Tibial nerve (tissue), 4 donors: ENCODE measurements at places on chromosomes 1 and 21.

DNA sequence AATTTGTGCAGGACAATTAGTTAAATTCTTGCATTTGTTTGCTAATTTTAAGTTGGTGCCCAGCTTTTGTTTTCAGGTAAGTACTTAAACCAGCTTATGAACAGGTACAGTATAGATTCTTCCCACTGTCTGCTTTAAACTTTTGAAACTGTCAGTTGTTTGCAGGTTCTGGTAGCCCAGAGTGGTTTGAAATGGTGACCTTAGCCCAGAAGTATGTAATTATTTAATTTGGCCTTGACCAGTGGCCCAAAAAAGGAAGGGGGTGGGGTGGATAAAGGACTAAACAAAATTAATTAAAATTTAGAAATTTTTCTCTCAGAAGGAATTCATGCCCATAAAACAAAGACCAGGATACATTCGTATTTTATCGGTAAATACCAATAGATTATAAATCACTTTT lies 69.0 kb downstream of the PTBP2 start:
- DNase-seq: no peak

- no peak for DNase-seq
Measured at GRCh38 chr21:42570841-42571387, 57.3 kb downstream of the SLC37A1 start.

GRCh38 chr21:20902998-20903397 lies 95.2 kb upstream of the NCAM2 start:
- no peak for DNase-seq

DNA sequence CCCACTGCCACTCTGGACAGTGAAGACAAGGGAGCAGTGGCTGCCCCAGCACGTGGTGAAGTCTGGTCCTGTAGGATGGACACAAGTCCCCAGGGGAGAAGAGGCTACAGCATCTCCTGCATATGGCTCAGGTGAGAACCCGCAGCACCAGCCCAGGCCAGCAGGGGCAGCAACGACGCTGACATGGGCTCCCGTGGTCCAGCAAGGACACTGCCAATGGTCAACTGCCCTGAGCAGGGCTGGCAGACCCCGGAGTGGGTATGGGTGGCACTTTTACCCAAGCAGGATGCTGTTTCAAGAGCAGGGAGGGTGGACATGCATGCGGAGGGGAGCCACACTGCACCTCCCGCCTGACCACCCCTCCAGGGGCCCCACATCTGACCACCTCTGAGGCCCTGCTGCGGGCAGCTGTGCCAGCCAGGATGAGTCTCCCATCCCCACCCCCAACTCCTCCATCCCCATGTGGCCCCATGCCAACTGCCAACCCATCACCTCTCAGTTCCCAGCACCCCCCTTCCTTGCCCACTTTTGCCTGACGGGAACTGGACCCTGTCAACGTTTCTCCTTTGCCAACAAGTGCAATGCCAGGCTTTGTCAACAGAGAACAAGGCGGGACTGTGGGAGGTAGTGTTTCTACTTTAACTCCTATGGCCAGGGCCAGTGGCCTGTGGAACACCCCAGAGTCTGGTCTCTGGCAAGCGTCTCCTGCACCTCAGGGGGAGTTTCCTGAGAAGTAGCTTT lies 8.6 kb downstream of the MORN1 start:
- no peak for DNase-seq

DNA sequence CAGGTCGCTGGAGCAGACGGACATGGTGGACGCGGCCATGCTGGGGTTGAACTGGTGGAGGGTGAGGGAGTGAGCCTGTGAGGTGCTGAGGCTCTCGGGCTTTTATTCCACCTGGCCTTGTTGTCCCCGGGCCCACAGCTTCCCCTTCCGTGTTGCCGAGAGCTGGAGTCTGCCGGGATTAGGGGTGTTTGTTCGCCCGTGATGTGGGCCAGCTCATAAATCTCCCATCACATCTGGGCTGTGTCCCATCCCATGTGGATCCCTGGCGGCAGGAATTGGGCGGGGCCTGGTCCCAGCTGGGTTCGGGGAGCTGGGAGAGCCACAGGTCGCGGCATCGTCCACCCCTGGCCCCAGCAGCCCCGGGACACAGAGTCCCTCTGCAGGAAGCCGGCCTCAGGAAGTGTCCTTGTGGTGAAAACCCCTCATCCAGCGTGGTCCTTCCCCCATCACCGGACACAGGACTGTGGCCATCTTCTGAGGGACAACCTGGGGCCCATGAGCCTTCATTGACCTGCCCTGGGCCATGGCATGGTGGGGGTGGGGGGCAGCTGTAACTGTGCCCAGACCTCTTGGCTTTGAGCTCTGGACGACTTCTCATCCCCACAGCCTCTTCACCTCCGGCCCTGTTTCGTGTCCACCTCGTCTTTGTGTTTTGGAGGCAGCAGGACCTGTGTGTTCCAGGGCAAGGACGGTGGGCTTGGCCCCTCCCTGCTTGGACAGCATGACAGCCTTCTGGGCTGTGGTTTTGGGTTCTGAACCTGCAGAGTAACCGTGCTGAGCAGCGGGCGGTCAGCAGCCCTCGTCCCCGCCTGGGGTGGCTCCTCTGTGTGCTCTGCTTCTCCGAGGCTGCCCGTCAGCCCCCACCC lies at the start of gene KRTAP10-6:
TSS of gene KRTAP10-6 (minus strand) at position 60 of the 866 bp plus-strand sequence. CDS start at position 39, 21 bp downstream.
- no peak for DNase-seq

DNA sequence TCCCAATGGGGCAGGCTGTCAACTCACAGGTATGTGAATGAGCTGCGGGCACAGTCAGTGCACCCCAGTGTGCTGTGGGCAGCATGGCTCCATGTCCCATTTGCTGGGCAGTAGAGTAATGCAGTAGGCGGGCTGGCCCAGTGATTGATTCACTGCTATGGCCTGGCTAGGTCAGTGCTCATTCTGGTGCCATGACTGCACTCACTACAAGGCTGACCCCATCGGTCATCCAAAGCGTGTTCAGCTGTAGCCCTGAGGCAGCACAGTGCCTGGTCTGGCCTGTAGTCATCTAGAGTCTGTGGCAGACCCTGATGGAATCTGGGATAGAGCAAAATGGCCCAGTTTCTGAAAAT lies 7.4 kb downstream of the HYI start:
- DNase-seq: no peak

GRCh38 chr1:51957618-51958017 lies 32.9 kb downstream of the RAB3B start:
- DNase-seq: no peak

GRCh38 chr1:78690516-78690915 lies 40.9 kb downstream of the IFI44 start:
- DNase-seq: no peak

- DNase-seq: no peak
Measured at GRCh38 chr1:110070671-110071242, at the start of gene ALX3. ALX3 (minus strand) TSS chr1:110070672; CDS start chr1:110070612, 60 bp downstream.

DNA sequence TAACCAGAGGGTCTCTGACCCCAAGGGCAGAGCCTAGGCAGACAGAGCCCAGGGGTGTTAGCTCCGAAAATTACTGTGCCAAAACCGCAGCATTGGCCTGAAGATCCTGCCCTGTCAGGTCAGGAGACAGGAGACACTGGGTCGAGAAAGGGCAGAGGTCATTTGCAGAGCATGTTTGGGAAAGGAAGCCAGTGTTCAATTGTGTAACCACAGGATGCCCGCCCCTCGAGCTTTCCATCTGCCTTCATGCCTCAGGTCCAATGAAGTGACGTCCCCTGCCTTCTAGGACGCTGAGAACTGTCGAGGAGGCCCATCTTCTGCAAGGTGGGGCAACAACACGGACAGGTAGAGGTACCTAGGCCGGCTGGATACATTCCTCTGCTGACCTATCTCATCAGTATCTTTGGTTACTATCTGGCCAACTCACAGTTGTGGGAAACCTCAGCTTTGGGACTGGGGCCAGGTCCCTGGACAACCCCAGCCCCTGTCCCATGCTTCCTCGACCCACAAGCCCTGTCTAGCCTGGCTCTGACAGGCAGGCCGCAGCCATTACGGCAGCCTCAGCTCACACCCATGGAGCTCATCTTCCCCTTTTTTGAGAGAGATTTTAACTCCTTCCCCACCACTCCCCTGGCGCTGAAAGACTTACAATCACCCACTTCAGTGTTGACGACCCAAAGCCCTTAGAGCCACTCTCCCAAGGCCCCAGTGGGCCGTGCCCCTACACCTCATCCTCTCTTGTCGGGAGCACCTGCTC lies 1.3 kb downstream of the ARL8A start:
- DNase-seq: peak; percentile 51

DNA sequence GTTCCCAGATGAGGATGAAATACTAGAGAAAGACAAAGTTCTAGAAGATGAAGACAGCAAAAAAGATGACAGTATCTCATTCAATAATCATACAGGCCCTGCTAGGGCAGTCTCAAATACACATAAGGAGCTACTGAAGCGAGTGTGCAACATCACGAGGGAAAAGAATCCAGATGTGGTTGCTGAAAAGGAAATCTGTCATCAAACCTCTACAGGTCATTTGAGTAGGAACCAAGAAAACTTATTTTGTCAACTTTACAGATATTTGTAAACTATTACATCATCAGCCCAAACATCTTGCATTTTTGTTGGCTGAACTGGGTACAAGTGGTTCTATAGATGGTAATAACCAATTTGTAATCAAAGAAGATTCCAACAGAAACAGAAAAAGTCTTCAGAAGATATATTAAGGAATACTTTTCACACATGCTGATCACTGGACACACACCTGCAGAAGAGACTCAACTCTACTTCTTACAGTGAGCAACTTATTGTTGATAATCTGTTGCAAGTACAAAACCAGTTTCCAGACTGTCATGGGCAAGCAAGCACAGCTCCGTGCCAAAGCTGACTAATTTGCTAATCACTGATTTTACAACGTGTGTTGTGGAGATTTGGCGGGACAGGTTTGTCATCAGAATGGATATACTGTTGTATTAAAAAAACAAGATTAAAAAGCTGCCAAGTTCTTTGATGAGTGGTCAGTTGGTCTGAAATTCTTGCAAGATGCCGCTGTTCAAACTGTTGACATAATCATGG lies 42.1 kb downstream of the TRIM33 start:
- DNase-seq: no peak

DNA sequence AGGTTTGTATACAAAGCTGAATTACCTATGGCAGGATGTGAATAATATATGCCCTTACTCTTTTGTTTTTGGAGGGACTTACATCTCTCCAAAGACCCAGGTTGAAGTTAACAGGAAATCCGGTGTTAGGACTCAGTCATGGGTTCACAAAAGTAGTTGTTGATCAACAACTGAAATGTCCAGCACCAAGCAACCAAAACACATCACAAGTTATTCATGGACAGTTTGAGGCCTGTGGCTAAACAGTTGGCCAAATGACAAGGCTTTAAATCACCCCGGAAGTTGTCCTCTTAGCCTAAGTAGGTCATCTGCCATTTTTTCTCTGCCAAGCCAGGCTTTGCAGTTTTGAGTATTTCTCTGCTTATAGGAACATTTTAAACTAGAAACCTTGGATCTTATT lies 89.9 kb downstream of the CD247 start:
- DNase-seq: no peak

DNA sequence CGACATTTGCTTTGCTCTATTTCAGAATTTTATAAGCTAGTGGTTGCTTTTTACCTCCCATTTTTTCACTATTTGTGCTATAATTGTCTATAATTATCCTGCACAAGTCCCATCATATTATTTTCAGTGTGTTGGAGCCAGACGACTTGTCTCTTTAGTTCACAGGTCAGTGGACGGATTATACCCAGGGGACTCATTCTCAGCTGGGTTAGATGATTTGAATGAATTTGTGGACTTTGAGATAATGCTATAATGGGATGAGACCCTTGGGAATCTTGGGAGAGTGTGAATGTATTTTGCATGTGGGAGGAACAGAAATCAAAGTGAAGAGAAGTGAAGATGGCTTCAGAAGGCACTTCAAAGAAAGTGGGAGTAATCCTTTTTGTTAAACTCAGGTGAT lies 31.5 kb upstream of the KCNK1 start:
- DNase-seq: no peak

GRCh38 chr1:9466780-9467758 lies 72.2 kb upstream of the SLC25A33 start:
- DNase-seq: no peak

DNA sequence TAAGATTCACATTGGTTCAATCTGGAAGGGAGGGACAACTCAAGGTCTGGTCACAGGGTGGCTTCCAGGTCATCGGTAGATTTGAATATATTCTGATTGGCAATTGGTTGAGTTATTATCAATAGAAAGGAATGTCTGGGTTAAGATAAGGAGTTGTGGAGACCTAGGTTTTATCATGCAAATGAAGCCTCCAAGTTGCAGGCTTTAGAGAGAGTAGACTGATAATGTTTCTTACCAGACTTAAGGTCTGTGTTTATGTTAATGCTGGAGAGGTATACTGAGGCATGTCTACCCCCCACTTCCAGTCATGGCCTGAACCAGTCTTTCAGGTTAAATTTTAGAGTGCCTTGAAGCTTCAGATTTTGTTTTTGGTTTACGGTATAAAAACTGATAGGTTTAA lies 29.7 kb downstream of the USP25 start:
- no peak for DNase-seq

DNA sequence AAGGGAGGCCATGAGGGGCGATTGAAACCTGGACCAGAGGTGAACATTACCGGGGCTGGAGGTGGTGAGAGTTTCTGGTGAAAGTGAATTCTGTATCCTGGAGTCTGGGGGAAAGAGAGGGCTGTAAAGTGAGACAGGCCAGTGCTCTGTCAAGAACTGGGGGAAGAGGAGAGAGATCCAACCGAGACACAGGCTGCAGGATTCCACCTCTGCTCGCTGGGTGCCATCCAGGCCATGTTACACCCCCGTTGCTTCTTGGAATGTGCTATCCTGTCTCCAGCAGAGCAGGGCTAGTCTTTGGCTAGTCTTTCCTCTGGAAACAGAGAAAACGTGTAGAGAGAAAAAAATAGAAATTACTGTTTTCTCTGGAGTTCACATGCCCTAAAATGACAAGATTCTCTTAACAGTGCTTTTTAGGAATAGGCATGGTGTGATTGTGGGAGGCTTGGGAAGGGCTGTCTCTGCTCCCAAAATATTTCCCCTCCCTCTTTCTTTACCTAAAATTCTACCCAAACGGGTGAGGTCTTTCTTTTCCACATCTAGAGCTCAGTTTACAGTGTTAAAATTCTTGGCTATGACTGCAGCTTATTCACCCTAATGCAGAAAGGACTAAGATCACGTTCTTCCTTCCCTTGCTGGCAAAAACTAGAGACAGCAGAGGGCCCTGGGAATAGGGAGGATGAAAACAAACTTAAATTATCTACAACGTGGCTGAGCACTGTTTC lies 16.5 kb upstream of the OVAAL start:
- DNase-seq: no peak

- DNase-seq: no peak
Measured at GRCh38 chr1:234617986-234618736, 8.2 kb upstream of the IRF2BP2 start.

- no peak for DNase-seq
Measured at GRCh38 chr1:54481201-54481884, 66.7 kb upstream of the ACOT11 start.

GRCh38 chr1:26771643-26772321 lies 16.0 kb upstream of the PIGV start:
- DNase-seq: no peak

GRCh38 chr1:76713535-76713934 lies 153.7 kb upstream of the ST6GALNAC5 start:
- DNase-seq: no peak

DNA sequence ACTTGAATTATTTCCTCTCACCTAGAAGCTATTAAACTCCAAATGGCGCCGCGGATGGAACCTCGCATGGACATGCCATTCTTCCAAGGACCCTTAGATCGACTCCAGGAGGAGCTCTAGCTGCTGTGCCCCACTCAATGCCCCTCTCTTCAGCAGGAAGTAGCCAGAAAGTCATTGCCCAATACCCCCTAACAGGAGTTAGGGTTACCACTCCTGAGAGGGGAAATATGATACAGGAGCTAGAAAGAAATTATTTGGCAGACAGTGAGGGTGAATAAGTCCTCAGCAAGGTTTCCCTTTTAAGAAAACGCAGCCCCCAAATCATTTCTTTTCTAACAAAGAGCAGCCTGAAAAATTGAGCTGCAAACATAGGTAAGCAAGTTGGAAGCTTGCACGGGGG lies 28.6 kb downstream of the TFB2M start:
- no peak for DNase-seq

- no peak for DNase-seq
Measured at GRCh38 chr21:38388203-38388602, 110.1 kb downstream of the ERG start.
